ENCODE measurements at places on chromosomes 6 and 20. TPM values are rescaled to one million over a fixed set of nuclear protein-coding genes. Genes with fewer than 3 reads are reported as not detected.

The SLC52A3 gene
- 6.4 TPM for total RNA-seq

The VWA7 gene
- 4.3 TPM for total RNA-seq

The FOXP4 gene
- 30.4 TPM for total RNA-seq

The ZBP1 gene
- total RNA-seq: not detected

The PMEPA1 gene
- 89.8 TPM for total RNA-seq
